ENCODE measurements at places on chromosomes 13 and 19.

DNA sequence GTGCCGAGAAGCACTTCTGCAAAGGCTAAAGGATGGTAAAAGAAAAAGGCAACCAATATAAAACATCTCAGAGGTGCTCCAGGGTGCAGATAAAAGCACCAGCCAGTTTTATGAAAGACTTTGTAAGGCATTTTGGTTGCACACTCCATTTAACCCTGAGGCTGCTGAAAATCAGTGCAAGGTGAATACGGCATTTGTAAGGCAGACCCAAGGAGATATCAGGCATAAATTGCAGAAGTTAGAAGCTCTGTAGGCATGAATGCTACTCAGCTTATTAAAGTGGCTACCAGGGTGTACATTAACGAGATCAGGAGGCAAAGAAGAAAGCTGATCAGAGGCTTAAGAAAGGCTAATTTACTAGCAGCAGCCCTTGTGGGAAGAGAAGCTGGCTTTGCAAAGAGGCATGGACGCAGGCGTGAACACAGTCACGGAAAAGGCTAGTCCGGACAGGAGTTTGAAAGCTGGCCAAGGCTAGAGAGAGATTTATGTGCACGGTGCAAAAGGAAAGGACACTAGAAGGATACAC lies 99.6 kb downstream of the ZNF429 start:
- DNase-seq = no peak

DNA sequence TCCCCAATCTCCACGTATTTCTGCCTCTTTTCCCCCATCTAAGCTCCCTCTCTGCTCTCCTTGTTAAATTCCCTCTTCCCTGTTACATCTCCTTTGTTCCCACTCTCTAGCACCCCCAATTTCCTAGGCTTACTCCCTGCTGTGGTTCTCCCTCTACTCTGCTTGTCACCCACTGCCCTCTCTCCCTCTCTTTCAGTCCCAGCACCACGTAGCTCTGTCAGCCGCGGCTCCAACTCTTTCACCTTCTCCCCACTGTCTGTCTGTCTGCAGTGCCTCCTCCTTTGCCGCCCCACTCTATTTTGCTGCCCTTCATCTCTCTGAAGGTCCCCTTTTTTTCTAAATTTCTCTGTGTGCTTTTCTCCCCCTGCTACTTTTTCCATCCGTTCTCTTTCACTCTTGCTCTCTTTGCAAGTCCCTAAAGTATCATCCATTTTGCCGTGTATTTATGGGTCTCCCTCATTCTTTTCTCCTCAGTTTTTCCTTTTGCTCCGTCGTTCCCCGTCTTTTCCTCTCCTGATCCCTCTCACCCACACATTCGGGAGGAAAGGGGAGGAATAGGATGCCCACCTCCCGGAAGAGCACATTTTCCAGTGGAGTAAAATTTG lies 937 bp downstream of the ZNF841 start:
- peak; percentile 1 for DNase-seq

DNA sequence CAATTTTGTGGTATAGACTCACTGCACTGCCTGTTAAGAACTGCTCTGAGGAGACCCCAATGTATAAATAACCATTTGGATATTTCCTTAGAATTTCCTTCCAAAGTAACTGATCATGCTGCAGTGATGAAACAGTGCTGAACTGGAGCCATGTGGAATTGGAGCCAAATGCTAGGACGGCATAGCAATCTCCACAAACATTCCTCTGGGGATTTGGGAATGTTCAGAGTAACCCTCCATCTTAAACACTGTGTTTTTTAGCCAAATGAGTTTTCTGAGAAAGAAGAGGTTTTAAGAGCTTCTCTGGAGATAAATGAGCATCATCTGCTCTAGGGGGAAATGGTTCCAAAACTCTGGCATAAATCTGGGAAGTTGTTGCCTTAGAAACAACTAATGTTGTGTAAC lies 98.2 kb downstream of the OLFM4 start:
- no peak for DNase-seq

DNA sequence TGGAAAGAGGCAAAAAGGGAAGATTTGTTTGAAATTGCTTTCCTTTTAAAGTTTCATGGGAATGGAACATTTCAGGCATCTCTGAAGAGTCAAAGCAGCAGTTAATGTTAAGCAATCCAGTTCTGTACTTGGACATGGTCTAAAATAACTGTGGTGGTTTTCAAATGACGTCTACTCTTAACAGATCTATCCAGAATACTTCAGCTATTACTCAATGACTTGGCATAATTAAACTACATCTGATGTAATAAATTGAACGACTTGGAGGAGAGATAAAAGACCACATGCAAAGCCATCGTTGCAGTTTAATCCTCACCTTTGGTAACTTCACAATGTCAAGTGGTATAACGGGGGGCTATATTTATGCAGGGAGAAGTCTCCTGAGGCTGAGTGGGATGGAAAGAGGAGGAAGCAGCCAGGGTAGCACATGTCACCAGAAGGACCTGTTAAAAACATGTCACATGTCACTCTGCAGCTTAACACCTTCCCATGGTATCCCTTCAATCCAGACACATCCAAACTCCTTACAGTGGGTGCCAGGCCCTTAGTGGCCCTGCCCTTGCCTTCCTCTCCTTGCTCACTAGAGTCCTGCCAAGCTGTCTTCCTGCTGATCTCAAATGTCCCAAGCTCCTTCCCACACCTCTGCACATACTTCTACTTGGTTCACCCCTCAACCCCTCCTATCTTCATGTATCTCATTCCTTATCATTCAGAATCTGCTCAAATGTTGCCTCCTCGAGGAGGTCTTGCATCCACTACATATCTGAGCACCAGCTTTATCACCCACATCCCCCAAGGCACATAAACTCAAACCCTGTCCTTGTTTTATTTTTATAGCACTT lies 327.8 kb downstream of the SUCLA2 start:
- no peak for DNase-seq

- no peak for DNase-seq
Measured at GRCh38 chr19:40739030-40739839, 11.0 kb downstream of the ACTMAP start.

GRCh38 chr13:76131551-76131950 lies 495.4 kb downstream of the LMO7 start:
- no peak for DNase-seq

Data from stimulated activated CD4-positive, alpha-beta T cell treated with anti-CD3 and anti-CD28 coated beads, Interleukin-4, amount 100 ng/mL, for 1 hour (primary cell).